ENCODE measurements at places on chromosomes 11 and 22.

DNA sequence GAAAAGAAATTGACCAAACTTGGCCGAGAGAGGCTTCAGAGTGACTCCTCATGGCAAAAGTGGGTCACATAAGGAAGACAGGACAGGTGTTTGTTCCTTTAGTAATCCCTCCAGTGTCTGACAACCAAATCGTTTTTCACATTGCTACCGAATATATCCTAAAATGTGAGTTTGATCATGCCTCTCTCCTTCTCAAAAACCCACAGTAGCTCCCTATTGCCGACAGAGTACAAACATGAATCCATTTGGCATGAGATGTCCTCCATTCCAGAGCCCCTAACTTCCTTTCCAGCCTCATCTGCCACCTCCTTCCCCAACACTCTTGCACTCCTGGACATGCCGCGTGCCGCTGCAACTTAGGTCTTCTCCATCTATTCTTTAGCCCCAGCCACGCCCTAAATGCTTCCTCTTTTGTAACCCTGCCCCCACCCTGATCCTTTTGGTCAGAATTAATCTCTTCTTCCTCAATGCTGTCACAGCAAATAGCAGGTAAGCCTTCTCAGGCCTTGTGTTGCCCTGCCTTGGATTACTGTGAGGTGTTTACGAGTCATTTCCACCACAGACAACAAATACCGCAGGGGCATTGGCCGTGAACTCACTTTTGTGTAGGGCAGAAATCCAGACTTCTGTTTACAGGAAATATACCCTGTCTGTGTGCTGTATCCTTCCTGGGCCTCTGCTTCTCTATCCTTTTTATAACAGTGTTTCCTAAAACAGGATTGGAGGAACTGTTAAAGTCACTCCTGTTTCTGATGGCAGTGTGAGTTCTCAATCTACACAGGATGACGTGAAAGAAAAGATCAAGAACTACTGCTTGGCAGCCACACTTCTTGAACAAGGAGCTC, 66.0 kb upstream of the FTH1 start:
- peak; percentile 13 for DNase-seq

DNA sequence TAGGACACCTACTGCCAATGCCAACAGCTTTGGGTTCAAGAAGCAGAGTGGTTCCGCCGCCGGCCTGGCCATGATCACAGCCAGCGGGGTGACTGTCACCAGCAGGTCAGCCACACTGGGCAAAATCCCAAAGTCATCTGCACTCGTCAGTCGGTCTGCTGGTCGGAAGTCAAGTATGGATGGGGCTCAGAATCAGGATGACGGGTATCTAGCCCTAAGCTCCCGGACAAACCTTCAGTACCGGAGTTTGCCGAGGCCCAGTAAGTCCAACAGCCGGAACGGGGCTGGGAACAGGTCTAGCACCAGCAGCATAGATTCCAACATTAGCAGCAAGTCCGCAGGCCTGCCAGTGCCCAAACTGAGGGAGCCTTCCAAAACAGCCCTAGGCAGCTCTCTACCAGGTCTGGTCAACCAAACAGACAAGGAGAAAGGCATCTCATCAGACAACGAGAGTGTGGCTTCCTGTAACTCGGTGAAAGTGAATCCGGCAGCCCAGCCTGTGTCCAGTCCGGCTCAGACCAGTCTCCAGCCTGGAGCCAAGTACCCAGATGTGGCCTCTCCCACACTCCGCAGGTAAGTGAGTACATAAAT, 115.1 kb downstream of the DBX1 start:
- no peak for DNase-seq

DNA sequence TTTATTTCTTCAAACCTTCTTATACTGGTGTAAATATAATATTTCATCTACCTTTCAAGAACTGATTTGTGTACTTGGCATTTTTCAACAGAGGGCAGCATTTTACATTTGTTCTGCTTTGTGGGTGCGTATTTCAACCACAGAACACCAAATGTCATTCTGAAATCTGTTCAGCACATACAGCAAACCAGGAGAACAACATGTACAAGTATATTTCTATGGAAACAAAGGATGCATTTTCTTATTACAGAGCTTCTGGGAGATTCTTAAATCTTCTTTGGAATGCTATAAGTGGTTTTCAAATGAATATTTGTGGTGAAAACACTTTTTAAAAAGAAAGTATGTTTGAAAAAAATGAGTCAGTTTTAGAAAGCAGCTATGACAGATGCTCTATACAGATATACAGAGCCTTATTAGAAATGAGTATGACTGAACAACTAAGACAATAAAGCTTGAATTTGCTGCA, 946.0 kb downstream of the FAM181B start:
- DNase-seq: no peak

GRCh38 chr11:105315287-105315686, 175.7 kb upstream of the CARD18 start:
- no peak for DNase-seq

- no peak for DNase-seq
Observed at GRCh38 chr22:23193882-23194281, 13.6 kb downstream of the BCR start.

DNA sequence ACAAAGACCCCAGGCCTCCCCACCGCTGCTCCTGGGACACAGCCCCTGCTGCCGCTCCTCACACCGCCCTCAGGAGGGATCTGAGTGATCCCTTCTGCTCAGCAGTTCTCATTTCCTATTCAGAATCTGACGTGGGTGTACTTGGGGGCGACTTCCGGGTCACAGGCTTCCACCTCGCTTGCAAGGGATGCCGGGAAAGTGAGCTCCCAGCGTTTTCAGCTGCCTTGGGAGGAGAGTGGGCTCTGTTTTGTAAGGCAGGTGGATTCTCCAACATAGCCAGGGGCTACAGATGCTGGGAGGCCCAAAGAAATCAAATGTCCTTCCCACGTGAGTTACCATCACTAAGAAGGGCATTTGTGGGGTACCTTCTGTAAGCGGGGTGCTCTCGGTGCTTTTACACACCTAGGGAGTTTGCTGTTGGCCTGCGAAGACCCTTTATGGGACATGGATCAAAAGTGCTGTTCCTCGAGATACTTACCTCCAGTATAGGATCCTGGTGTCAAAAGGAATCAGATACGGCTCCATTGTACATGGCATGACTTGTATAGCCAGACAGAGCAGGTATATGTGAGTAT, 9.7 kb upstream of the LRRC10B start:
- no peak for DNase-seq

GRCh38 chr11:10975287-10975721, 117.5 kb upstream of the ZBED5 start:
- DNase-seq: no peak

DNA sequence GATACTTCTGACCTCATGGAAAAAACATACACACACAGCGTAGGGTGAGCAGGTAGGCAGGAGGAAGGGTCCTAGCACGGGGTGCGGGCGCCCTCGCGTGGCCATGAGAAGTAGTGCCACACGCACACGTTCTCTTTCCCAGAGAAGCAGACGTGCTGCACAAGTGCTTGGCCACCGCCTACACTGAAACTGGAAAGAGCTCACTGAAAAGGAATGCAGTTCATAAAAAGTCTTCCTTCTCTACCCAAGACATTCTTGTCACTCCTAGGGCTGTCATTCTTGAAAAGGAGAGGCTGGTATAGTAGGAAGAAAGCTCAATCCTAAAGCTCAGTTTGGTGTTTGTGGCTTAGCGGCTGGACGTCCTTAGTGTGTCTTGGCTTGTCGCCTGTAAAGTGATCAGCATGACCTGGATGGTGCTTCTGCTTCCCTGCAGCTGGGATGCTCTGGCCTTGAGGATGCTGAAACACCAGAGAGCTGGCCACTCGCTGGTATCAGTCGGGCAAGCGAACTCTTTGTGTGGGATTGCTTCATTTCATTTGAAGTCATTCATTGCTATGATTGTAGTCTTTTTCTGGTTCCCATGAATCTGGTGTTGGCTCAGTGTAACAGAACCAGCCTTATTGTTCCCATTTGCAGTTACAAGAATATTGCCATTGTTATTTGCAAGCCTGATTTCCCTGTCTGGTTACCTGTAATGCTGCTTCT, 303.8 kb downstream of the NTM start:
- DNase-seq: peak; percentile 64

DNA sequence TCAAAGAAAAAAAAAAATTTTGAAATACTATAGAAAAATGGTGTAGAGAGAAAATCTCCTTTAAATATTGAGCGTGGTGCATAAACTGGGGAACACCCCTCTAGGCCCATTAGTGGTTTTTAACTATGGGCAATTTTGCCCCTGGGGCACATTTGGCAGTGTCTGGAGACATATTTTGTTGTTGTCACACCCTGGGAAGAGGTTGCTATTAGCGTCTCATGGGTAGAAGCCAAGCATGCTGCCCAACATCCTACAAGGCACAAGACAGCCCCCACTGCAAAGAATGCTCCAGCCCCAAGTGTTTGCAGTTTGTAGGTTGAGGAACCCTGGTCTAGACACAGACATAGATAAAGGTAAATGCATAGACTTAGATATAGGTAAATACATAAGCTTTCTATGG, 92.6 kb downstream of the KIAA1671 start:
- no peak for DNase-seq

GRCh38 chr11:118917481-118918127, 8.1 kb downstream of the BCL9L start:
- DNase-seq: peak; percentile 65

DNA sequence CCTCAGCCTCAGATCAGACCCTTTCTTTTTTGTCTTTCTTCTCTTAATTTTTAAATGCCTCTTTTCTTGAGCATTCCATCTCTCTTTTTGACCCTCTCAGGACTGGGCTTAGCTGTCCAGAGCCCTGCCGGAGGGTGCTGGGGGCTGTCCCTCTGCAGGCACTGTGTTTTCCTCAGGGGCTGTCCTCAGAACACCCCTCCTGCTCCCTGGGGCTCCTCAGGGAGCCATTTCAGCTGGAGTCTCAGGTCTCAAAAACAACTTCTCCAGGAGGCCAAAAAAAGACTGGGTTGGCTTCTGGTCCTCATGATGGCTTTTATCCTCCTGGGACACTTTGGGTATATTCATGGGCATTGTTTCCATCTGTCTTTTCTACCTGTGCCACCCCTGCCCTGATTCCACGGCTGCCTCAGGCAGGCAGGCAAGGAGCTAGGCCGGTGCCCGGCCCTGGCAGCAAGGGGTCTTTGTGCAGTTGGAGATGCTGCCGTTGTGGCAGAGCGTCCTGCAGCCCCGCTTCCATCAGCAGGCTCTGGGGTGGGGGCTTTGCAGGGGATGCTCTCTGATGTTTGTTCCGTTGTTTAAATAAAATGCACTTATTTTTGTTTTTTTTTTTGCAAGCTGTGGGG, 85.1 kb downstream of the CEP164 start:
- no peak for DNase-seq

GRCh38 chr11:24885580-24886173, 388.8 kb downstream of the LUZP2 start:
- no peak for DNase-seq

DNA sequence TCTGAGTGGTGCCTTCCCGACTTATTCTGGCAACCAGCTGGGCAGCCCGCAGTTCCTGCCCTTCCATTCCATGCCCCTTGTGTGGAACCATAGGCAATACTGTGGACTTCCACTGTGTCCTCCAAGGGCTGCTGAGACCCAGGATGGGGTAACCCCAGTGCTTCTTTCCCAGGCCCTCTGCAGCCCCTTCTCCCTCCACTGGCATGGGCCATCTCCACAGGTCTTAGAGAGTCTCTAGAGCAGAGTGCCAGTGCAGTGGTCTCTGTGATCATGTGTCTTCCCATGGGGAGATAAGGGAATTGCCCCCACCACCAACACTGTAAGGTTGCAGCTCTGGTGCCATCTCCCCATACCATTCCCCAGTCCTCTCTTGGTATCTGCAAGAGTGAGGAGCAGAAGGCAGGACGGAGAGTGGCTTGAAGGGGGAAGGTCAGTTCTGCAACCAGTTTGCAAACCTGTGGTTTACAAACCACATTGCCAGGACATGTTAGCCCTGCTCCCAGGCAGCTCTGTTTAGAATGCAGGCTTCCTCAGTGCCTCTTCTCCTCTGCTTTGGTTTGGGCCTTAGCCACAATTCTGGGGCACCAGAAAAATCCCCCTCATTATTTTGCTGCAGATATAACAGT, 20.9 kb upstream of the DRD2 start:
- DNase-seq: no peak

DNA sequence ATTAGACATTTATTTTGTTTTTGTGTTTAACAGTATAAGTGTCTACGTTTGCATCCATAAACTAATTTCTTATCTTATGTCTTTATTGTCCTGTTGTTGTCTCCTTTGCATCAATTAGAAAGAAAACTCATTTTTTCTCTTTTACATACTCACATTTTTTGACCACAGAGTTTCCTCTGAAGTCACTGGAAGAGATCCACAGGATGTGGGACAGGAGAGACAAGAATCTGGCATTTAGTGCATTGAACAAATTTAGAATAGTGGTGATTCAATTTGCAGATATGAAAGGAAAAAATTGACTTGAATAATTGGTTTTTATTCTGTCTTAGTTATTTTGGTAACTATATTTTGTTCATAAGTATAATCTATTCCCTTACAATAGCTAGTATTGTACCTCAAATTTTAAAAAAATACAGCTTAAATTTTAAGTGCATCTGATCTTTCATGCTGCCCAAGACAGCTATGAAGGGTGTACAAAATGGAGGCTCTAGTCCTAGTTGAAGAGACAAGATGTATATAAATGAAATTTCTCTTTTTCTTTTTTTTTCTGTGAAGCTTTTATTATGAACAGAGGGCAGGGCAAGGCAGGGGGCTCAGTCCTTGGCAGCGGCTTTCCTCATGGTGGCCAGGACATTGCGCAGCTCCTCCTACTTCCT, 24.4 kb downstream of the HORMAD2 start:
- no peak for DNase-seq

GRCh38 chr22:37905534-37906363, at the start of gene MICALL1:
Gene MICALL1 (plus strand): TSS chr22:37906297. CDS start chr22:37906423, 126 bp downstream.
- DNase-seq: peak; percentile 90

DNA sequence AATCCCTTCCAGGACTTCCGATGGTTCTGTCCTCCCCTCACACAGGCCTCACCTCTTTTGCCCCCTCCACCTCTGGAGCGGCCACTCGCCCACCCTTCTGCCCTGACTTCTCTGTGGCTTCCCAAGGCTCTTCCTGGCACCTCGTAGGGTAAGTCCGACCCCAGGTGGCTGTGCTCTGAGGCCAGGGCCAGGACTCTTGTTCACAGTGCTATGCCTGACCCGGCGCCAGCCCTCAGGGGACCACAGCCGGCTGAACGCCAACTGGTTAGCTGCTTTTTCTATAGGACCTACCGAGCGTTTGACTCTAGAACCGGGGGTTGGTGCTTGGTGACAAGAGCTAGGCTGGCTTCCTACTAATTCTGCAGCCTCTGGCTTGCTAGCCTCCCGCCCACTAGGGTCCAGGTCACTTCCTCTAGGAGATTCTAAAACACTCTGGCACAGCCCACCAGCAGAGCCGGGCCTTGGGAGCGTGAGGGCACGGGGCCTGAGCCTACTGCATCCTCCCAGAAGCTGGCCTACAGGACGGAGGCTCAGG, 28.4 kb upstream of the KCNQ1OT1 start:
- DNase-seq: no peak

GRCh38 chr11:778976-779954, 2.0 kb upstream of the GATD1 start:
- no peak for DNase-seq

- no peak for DNase-seq
Observed at GRCh38 chr11:67538306-67538705, 15.1 kb upstream of the CABP2 start.

- DNase-seq: peak; percentile 46
Observed at GRCh38 chr11:122656073-122656630, 630 bp downstream of the UBASH3B start.

GRCh38 chr11:84316866-84317555, 1030.8 kb upstream of the CCDC90B start:
- DNase-seq: no peak
